ENCODE measurements at places on chromosomes 2 and 18.
A peak's percentile ranks its signal among the peaks of the same experiment; 100 is the strongest.

DNA sequence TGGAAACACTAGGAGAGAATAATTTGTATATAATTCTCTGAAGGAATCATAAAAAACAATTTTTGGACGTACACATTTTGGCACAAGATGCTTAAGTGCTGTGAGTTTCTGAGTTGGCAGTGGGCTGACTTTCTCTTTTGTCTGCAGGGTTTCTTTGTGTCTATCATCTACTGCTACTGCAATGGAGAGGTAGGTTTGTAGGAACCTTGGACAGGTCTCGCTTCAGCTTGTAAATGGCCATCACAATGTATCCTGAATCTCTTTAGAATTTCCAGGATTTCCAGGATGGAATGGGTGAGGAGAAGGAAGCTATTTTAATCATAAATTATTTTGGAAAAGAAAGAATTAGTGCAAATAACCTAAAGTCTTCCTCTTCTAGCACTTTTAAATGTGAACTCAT lies 83.9 kb downstream of the PTH2R start:
- DNase-seq: no peak

GRCh38 chr18:21704603-21705364 lies at the start of gene ABHD3:
Gene ABHD3 (minus strand): TSS chr18:21704774. CDS start chr18:21704665, 109 bp downstream.
- DNase-seq: peak; percentile 35

DNA sequence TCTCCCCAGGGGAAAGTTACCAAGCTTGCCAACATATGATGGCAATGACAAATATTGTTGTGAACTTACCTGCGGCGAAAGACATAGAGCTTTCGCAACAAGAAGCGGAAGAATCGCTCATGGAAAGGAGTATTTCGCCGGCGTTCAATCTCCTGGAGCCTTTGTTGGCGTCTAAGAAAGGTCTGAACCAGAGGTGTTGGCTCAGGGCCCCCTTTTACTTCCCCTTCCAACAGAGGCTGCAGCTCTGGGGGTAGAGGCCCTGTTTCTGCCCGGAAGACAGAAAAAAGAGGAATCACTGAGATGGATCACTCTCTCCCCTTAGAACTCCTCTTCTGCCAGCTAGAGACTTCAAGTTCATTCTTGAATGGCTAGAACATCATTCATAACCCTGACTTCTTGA lies 10.8 kb downstream of the GGCX start:
- no peak for DNase-seq

DNA sequence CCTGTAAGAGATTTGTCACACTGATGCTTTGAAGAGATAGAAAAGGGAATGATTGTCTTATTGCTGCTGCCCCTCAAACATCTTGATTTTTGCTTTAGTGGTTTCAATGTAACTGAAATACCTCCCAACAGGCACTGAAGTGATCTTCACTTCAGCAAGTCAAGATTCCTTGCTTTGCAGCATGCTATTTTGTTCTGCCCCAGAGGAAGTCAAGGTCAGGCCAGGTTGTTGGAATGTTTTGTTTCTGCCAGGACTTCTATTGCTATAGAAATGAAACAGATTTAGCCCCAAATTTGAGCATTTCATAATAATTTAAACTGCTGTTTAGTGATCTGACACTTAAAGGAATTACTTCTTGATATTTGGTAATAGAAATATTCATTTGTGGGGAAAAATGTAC lies 277.6 kb downstream of the ZNF804A start:
- DNase-seq: no peak

DNA sequence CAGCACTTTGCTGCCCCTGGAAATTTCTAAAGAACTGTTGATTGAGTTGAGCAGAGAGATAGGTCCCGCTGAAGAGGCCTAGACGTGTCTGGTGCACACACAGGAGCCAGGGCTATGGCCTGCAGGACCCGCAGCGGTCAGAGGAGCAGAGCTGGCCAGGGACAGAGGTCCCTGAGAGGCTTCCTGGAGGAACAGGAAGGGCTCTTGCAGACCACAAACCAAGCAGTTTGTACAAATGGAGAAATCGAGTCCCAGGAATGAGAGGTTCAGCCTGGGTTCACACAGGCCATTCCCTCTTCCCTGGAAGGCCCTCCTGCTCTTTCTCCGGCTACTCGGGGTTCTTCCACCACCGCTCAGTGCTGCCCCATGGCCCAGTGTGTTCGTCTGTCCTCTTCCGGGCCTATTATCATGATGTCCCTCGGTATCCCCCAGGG lies 1.2 kb upstream of the BIN1 start:
- no peak for DNase-seq

- peak; percentile 7 for DNase-seq
Measured at GRCh38 chr18:961644-962355, 57.1 kb downstream of the ADCYAP1 start.

DNA sequence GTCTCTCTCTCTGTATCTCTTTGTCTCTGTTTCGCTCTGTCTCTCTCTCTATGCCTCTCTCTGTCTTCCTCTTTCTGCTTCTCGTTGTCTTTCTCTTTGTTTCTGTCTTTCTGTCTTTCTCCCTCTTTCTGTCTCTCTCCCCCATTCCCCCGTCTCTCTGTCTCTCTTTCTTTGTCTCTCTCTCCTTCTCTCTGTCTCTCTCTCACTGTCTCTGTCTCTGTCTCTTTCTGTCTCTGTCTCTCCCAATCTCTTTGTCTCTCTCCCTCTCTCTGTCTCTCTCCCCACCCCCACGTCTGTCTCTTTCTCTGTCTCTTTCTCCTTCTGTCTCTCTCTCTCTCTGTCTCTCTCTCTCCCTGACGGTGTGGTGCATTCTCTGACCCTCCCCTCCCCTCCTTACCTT lies 71.9 kb upstream of the ZNF516 start:
- no peak for DNase-seq
